ENCODE measurements at places on chromosomes 11 and 22.
A peak's percentile ranks its signal among the peaks of the same experiment; 100 is the strongest.

- DNase-seq = no peak
Observed at GRCh38 chr11:63032457-63032856, 16.8 kb upstream of the SLC22A8 start.

DNA sequence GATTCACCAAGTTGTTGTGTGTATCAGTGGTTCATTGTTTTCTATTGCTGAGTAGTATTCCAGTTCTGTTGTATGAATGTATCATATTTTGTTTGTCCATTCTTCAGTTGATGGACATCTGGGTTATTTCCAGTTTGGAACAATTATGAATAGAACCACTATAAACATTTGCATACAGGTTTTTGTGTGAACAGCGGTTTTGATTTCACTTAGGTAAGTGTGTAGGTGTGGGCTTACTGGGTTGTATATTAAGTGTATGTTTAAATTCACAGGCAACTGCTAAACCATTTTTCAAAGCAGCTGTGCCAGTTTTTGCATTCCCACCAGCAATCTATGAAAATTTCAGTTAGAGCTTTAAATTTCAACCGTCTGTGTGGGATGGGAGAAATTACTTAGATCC lies 217.8 kb downstream of the NELL1 start:
- DNase-seq = no peak

GRCh38 chr11:35709376-35709775 lies 46.8 kb downstream of the TRIM44 start:
- no peak for DNase-seq

DNA sequence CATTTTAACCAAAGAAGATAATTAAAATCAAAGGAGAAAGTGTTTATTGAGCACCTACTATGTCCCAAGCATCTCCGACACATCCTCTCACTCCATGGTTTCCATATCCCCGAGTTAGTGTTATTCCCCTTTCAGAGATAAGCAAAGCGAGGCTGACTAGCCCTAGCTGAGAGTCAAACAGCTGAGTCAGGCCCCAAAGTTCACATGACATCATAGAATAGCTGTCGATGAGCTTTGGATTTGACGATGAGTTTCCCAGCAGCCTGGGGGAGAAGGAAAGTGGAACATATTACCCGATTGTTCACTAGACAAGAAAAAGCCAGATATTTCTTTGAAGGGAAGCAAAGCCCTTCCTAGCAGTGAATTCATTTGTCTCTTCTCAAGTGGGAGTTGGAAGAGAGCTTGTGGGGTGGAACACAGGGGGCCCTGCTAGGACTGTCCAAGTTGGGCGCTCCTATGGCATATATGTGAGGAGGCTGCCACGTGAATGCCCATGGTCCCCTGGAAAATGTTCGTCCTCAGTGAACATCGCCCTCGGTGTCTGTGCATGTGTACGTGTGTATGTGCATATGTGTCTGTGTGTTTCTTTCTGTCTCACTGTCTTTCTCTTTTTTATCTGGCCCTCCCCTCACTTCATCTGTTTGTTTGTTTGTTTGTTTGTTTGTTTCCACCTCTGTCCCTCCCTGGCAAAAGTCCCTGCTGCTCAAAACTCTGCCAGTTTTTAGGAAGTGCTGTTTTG lies 493 bp upstream of the CYTH4 start:
- DNase-seq = no peak

- DNase-seq = no peak
Observed at GRCh38 chr11:94649254-94649653, 82.1 kb downstream of the PIWIL4 start.

GRCh38 chr11:27085605-27086004 lies 45.0 kb downstream of the BBOX1 start:
- no peak for DNase-seq

DNA sequence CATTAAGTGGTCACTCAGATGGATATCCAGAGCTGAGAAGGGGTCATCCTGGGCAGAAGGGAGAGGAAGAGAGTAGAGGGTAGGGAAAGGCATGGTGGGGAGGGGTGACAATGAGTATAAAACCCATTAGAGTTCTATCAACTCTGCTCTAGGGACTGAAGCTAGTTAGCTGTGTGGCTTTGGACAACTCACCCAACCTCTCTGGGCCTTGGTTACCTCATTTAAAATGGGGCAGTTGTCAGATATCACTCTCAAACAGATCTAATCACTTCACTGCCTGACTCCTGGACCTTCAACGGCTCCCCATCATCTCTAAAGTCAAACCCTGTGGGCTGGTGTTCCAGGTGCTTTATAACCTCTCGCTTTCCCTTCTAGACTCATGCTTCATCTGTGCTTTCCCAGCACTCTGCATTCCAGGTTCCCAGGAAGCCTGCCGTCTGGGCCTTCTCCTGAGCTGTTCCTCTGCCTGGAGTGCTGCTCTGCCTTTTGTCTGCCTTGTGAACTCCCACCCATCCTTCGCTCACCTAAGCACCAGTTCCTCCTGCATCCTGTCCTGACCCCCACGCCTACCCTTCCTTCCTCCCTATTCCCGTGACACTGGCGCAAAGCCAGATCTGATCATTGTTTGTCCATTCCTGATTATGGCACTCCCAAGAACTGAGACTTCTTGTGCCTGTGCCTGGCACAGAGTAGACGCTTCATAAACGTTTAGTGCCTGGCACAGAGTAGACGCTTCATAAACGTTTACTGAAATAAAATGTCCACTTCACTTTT lies 22.3 kb upstream of the KCNJ11 start:
- no peak for DNase-seq

DNA sequence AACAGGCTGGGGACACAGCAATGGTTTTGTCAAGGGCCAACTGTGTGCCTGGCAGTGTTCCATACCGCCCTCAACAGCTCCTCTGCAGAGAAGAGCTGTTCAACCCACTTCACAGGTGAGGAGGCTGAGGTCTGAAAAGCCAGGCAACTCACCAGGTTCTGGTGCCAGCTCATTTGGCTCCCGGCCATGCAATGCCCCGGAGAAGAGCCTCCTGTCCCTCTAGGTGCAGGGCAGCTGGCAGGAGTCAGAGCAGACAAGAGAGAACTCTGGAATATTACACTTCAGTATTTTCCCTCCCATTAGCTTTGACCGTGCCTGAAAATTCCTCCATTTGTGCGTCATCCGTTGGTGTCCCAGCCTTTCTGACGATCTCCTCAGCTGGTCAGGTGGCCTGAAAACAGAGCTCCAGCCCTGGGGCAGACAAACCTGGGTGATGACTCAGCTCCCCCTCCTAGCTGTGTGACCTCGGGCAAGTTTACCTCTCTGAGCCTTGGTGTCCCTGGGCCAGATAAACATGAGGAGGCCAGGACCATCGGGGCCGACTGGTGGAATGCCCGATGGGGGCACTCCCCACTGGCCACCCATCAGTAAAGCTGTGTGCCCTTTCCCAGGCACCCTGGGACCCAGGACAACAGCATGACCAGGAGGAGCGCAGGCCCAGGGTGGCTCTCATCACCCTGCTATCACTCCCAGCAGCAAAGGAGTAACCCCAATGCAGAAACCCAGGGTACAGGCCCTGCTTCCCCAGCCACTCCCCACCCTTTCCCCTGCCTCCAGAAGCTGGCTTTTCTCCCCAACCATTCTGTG lies 9.6 kb upstream of the C1QTNF6 start:
- DNase-seq = no peak

DNA sequence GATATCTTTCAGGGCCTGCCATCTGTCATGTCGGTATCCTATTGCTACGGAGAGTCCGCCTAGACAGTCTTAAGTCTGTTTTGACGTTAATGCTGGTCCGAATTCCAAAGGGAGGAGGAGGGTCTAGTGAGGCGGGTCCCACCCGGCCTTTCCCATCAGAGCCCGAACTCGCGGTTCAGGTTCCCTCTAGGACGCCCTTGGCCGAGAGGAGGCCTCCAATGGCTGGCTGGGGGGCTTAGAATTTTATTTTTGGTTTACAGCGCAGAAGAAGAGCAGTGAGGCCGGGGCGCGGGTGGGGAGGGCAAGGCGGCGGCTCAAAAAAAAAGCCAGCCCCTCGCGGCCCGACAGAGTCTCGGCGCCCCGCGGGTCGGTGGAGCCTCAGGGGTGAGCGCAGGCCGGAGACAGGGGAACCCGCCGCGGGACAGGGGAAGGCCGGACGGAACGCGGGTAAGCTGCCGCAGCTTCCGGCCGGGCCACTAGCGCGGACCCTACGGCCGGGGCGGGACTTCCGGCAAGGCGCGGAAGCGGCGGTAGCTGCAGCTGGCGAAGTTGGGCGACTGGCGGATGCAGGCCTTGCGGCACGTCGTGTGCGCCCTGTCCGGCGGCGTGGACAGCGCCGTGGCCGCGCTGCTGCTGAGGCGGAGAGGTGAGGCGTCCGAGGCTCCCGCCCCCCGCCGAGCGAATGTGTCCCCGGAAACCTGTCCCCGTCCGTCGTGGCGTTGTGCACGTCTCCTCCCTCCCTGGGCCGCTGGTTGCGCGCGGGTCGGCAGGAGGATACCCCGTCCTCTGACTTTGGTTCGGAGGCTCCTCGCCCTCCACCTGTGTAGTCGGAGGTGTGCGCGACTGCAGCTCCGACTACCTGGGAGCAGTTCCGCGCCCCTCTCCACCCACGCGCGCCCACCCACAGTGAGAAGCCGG lies at the start of gene TRMU:
Gene TRMU (plus strand): TSS at position 514 of the 918 bp plus-strand sequence. CDS start 51 bp downstream, at position 565.
- peak; percentile 90 for DNase-seq

DNA sequence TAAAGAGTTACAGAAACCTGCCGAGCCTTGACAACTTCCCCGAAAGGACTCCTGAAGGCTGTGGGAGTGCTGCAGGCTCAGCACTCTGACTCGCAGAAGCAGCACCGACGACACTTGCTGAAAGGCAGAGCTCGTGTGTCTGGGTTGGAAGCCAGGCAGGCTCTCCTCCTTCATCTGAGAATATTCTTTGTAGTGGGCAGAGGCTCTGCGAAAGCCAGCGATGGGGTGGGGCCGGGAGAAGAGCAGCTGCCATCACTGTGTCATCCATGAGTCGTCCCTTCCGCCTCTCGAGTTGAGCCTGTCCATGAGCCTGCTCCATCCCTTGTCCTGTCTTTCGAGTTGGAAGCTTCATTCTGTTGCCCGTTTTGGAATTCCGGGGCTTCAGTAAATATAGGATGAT lies 11.9 kb downstream of the GLB1L2 start:
- DNase-seq = no peak

DNA sequence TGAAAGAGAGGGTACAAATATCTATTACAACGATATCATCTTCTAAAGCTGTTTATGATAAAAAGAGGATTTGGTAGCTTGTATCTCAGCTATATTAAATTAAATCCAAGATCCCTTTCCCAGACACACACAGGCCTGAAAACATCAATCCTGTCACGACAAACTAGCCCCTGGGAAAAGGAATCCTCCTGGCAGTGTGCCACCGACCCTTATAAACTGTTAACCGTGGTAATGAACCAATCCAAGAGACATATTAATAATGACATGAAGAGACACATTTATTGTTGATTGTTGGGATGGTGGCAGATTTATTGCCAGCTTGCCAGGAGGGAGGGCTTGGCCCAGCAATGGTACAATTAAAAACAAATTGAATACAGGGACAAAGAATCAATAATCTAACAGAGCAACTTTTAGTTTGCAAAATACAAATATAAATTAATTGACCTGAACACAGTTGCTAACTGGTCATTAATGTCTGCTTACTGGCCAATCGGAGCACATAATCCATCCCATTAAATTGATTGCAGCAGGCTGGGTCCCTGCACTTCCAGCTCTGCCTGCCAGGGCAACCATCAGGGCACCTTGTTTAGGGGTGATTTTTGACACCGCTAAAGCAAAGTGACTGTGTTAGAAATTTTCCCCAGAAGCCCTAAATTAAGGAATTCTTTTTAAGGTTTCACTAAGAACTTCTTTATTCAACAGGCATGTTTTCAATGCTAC lies 887.6 kb downstream of the OPCML start:
- DNase-seq = no peak

GRCh38 chr11:75471176-75471973 lies 38.4 kb upstream of the KLHL35 start:
- no peak for DNase-seq

- DNase-seq = no peak
Observed at GRCh38 chr11:125663910-125664309, 16.7 kb downstream of the ACRV1 start.

DNA sequence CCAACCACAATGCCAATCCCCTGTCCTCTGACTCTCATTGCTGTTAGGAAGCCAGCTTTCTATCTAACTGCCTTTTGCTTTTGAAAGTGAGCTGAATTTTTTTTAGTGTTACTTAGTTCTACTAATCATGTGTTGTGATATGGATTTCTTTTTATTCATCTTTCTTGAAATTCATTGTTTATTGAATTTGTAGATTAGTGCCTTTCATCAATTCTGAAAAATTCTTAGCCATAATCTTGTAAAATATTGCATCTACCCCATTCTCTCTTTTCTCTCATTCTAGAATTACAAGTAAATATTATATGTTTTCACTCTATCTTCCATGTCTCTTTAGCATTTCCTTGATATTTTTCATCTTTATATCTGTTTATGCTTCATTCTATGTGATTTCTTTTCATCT lies 47.8 kb downstream of the DDIAS start:
- no peak for DNase-seq

DNA sequence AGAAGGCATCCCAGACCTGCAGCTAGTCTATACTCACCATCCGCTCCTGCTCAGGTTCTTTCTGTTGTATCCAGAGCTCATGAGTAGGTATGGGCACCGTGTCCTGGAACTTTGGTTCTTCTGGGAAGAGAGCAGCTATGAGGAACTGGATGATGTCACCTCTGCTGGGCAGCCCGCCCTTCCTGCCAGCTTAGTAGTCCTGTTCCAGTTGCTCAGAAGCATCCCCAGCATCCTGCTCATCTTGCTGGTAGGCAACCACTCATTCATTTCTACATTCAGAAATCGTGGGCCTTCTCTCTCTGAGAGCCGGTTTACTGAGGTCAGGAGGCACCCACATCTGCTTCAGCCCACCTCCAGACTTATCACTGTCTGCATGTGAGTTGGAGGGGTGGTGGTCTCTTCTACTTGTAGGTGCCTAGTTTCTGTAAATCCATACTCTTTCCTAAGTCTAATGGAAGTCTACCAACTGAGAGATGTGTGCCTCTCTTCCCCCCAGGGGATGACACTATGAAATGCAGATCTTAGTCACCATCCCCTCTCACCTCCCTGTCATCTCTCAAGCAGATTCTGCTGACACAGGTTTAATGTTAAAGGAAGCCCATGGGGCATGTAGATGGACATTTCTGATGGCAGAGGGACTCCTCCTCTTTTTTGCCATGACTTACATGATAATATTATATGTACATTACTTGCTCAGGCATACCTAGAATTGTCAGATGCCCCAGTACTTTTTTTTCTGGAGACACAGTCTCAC lies 29.6 kb upstream of the CCDC134 start:
- no peak for DNase-seq

Data from fibroblast of lung (primary cell).